ENCODE measurements at places on chromosomes 3 and 15. TPM values are rescaled to one million over a fixed set of nuclear protein-coding genes. Genes with fewer than 3 reads are reported as not detected.

FEZF2 gene
- total RNA-seq, result not detected

MLF1 gene
- 2.4 TPM for total RNA-seq

- no peak for DNase-seq
Observed at GRCh38 chr3:174938102-174938501, 79.0 kb downstream of the NAALADL2 start.

GRCh38 chr15:77599899-77600298 is 32.8 kb downstream of the LINGO1 start:
- DNase-seq, result no peak

DNA sequence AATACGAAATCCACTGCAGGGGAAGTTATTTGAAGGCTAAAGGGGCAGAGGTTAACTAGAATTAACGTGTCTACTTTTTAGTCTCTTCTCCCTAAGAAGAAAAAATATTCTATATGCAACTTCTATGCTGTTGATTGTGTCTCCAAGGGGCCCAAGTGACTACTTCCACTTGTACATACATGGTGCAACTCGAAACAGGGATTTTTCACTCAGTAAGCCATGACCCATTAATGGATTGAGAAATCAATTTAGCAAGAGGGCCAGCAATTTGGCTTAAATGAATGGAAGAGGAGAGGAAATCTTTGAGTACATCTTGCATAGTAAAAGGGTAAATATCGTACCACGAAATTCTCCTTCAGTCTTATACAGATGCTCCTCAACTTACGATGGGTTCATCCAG is 151.1 kb upstream of the HES1 start:
- no peak for DNase-seq

All from hematopoietic multipotent progenitor cell (in vitro differentiated cells).